NCI-H510A (cell line): ENCODE measurements at places on chromosomes 4 and X.
A peak's percentile ranks its signal among the peaks of the same experiment; 100 is the strongest.

- no peak for DNase-seq
Observed at GRCh38 chrX:70313503-70313902, 23.6 kb downstream of the KIF4A start.

- no peak for DNase-seq
Observed at GRCh38 chr4:102533904-102534303, 32.7 kb downstream of the NFKB1 start.

- DNase-seq, result no peak
Observed at GRCh38 chrX:37922928-37923327, 75.6 kb upstream of the DYNLT3 start.

GRCh38 chr4:140049024-140049848 lies 104.7 kb downstream of the MAML3 start:
- peak; percentile 76 for DNase-seq
